ENCODE measurements at places on chromosomes 4 and X. TPM values are rescaled to one million over a fixed set of nuclear protein-coding genes. Genes with fewer than 3 reads are reported as not detected.

DNA sequence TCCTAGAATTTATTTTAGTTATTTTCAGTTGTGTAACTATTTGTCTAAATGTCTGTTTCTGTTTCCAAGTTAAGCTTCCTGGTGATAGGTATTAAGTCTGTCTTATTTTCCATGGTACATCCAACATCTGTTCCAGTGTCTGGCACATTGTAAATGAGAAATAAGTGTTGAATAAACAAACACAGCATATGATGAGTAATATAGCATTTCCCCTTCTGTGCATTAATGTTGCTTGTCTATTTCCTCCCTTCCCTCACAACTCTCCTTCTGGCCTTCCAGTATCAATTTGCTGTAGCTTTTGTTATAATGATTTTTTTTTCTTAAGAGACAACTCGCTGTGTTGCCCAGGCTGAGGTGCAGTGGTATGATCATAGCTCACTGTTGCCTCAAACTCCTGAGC lies 36.1 kb downstream of the COPS4 start:
- no peak overlapping the region for H3K4me3 ChIP-seq

The UBA6 gene
- total RNA-seq, result 88.6 TPM

DNA sequence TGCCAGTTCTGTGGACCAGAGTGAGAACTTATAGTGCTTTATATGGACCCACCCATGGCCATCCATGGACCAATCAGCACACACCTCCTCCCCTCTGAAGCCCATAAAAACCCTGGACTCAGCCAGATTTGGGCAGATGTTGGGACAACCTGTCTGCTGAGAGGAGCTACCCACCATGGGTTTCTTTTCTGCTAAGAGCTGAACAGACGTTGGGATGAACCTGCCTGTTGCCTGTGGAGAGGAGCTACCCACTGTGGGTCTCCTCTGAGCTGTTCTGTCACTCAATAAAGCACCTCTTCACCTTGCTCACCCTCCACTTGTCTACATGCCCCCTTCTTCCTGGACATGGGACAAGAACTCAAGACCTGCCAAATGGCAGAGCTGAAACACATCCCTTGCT lies 9.0 kb upstream of the HSD17B11 start:
- H3K27ac ChIP-seq, result no peak overlapping the region
- no peak overlapping the region for H3K4me3 ChIP-seq
- H3K36me3 ChIP-seq, result peaks cover 6% of the 10 kb centered on the region
- DNase-seq, result no peak

GRCh38 chr4:145663194-145663593 lies 16.8 kb upstream of the C4orf51 start:
- no peaks in the 10 kb centered on the region for H3K4me1 ChIP-seq
- no peak overlapping the region for H3K27ac ChIP-seq
- H3K27me3 ChIP-seq, result no peaks in the 10 kb centered on the region
- DNase-seq, result no peak

DNA sequence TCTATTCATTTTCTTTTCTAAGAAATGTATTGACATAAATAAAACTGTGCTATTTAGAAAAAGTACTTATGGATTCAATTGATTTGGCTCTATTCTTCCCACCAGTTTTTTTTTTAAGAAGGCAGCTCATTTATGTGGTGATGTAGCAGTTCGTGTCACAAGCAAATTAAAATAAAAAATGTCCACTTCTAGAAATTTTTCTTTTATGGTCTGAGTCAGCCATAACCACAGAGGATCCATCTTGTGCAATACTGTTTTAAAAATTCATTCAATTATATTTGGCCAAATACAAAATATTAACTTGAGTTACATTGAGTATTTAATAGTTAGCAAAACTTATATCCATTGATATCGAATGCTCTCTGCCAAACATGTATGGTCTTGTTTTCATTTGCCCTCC lies 207.9 kb upstream of the FAT1 start:
- peaks cover 53% of the 10 kb centered on the region for H3K4me1 ChIP-seq
- DNase-seq, result no peak
- no peaks in the 10 kb centered on the region for H3K27me3 ChIP-seq
- peaks cover 4% of the 10 kb centered on the region for H3K36me3 ChIP-seq

- H3K4me3 ChIP-seq, result no peak overlapping the region
- DNase-seq, result no peak
- no peaks in the 10 kb centered on the region for H3K27me3 ChIP-seq
- peaks cover 46% of the 10 kb centered on the region for H3K36me3 ChIP-seq
- H3K4me1 ChIP-seq, result no peaks in the 10 kb centered on the region
Measured at GRCh38 chr4:2733844-2734574, 22.1 kb downstream of the TNIP2 start.

The SASH3 gene
- total RNA-seq, result not detected

The ZAR1 gene
- total RNA-seq, result 2.3 TPM

The DCAF4L1 gene
- total RNA-seq, result not detected

- no peaks in the 10 kb centered on the region for H3K4me1 ChIP-seq
- H3K27me3 ChIP-seq, result peaks cover 27% of the 10 kb centered on the region
- no peak overlapping the region for H3K27ac ChIP-seq
- H3K4me3 ChIP-seq, result no peak overlapping the region
- no peaks in the 10 kb centered on the region for H3K36me3 ChIP-seq
Measured at GRCh38 chr4:9942921-9943600, 78.2 kb downstream of the SLC2A9 start.

DNA sequence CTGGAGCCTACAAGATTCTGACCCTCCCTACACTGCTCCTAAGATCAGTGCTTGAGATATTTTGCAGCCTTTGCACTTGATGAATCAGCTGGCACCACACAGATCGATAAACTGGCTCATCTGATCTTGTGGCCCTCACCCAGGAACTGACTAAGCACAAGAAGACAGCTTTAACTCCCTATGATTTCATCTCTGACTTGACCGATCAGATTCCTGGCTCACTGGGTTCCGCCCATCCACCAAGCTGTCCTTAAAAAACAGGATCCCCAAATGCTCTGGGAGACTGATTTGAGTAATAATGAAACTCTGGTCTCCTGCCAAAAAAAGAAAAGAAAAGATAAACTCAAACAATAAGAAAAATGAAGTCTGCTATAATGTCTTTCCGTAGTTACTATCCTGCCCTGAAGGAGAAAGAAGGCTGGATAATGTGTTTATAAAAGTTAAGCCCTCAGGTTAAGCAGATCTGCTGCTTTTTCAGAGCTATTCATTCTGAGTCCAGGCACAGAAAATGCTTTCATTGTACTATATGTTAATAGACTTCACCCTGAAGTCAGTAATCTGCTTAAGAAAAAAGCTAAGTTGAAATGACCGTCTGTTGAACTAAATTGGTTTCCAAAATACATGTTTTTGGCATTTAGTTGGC lies 795.2 kb downstream of the TRIML1 start:
- DNase-seq, result no peak
- H3K36me3 ChIP-seq, result peaks cover 4% of the 10 kb centered on the region
- no peak overlapping the region for H3K4me3 ChIP-seq
- no peak overlapping the region for H3K27ac ChIP-seq

The UGT2B17 gene
- total RNA-seq, result not detected

The SLC10A4 gene
- total RNA-seq, result 10.1 TPM

Measured in mesothelial cell of epicardium (in vitro differentiated cells).